ENCODE measurements at places on chromosomes 6 and 20.

GRCh38 chr6:49743429-49743828 lies 759 bp downstream of the CRISP3 start:
- DNase-seq, result no peak

GRCh38 chr6:12937971-12938370 lies 221.4 kb downstream of the PHACTR1 start:
- no peak for DNase-seq

GRCh38 chr20:49821870-49822331 lies 9.3 kb downstream of the SLC9A8 start:
- DNase-seq, result peak; percentile 72

DNA sequence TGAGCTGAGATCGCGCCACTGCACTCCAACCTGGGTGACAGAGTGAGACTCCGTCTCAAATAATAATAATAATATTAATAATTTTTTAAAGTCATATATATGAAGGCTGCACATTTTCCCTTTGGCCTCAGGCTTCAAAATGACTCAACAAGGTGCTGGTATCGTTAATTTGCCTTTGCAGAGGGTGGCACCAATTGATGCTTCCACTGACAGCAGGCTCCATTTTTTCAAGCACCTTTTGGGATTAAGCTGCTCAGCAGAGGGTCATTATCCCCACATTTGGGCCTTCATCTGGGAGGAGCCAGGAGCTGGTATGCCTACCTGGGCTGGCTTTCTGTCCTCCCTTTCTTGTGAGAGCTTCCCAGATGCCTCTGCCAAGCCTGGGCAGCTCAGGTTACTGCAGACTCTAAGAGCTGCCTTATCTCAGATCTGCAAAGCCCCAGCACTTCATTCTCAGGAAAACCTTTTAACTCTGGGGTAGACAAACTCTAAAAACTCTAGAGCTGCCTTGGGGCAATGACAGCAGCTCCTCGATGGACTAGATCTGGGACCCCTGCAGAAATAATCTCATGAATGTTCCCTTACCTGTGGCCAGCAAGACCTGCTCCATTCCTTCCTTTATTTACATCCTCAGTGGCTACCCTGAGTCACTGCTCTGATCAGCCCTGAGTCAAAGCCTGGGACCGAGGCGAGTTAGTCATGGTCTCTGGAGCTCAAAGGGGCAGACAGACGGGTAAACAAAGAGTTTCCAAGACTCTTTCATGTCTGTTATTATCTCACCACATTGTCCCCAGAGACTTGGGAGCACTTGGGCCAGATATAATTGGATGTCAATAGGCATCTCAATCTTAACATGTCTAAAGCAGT lies 80.0 kb upstream of the EYA2 start:
- peak; percentile 97 for DNase-seq

DNA sequence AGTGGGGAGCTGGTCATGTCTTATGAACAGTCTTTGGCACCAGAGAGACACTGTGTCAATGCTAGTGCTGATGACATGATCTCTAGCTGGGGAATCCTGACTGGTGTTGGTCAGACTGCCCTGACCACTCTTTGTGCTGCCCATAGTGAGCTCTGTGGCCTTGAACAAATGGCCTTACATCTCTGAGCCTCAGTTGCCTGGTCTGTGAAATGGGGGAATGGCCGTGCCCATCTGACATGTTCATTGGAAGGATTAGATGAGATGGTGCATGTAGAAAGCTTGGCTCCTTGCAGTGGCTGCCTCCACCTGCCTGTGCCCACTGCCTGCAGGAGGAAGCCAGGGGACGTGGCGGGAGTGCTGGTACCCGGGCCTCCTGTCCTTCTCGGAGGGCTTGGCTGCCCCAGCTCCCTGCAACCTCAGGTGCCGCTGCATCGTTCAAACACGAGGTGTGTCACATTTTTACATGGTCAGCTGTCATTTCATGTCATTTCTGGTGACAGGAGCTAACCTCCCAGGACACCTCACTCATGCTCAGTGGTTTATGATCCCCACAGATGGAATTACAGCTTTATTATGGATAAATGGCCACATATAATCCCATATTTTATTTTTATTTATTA lies 45.8 kb downstream of the ANKRD60 start:
- no peak for DNase-seq

DNA sequence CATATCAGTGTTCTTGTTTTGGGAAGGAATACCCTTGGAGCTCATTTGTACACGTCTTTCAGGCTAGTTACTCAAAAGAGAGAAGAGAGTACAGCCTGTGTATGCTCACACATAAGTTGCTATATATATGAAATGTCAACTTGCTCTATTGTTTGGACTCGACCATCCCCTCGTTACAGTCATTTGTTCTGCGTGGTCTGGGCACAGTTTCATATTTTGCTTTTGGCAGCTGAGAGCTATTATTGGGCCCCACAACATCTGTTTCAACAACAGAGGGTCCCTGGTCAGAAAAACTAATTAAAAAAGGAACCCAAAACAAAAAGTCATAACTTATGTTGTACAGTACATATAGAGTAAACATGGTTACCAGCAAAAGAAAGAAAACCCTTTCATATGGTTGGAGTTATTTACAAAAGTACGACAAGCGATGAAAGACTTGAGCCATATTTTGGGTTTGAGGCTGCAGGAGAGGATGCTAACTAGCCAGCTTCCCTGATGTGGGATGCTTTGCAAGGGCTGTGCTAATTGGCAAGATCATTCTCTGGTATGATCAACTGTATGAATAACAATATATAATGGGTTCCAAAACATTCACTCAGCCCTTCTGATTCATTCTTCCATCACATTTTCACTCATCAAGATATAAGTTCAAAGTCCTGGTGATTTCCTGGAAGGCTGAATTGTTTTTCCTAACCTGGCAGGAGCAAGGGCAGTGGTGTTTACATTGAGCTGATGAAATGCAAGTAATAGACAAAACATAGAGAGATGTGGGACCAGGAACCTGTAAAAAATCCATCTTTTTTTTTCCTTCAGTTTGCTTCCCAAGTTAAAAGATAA lies 137.9 kb downstream of the RPS12 start:
- DNase-seq, result no peak

All from fibroblast of skin of back (primary cell).